ENCODE measurements at places on chromosomes 1 and 21.

GRCh38 chr1:240046000-240046399 lies 45.7 kb upstream of the FMN2 start:
- DNase-seq = no peak

- no peak for DNase-seq
Observed at GRCh38 chr1:112998592-112999235, 42.7 kb upstream of the SLC16A1 start.

DNA sequence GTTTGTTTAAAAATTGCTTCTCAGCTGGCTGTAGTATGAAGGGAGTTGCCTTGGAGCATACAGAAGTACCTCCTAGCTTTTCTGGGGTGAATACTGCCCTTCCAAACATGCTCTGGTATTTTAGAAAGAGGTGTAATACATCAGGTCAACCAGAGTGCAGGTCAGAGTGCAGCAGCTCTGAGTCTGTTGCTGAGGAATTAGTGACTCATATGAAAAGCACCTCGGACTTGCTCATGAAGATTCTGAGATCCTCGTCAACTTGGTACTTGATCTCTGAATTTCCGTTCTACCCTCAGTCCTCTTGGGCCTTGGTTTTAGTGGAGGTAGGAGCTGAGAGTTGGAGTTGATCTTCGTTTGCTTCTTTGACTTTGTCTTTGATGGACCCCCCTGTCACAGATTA lies 67.3 kb downstream of the NOS1AP start:
- no peak for DNase-seq

DNA sequence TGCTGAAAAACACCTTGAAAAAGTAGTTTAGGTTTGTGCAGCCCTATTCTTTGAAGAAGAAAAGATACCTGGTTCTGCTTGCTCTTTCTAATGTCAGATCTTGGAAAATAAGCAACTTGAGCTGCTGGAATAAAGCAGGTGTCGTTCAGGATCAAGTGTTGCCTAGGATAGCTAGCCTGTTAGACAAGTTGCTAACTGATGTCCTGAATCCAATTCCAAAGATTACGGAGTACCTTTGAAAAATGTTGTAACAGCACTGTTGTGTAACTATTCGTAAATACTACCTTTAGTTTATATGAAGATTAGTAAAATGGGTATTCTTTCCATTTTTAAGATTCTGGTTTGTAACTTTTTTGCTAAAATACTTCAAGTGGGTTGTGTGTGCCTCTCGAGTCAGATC lies 151.5 kb downstream of the CLEC20A start:
- DNase-seq = no peak

- DNase-seq = no peak
Observed at GRCh38 chr1:154398141-154398540, 7.0 kb upstream of the IL6R start.

GRCh38 chr21:15564907-15565306 lies 164.9 kb upstream of the USP25 start:
- DNase-seq = no peak

DNA sequence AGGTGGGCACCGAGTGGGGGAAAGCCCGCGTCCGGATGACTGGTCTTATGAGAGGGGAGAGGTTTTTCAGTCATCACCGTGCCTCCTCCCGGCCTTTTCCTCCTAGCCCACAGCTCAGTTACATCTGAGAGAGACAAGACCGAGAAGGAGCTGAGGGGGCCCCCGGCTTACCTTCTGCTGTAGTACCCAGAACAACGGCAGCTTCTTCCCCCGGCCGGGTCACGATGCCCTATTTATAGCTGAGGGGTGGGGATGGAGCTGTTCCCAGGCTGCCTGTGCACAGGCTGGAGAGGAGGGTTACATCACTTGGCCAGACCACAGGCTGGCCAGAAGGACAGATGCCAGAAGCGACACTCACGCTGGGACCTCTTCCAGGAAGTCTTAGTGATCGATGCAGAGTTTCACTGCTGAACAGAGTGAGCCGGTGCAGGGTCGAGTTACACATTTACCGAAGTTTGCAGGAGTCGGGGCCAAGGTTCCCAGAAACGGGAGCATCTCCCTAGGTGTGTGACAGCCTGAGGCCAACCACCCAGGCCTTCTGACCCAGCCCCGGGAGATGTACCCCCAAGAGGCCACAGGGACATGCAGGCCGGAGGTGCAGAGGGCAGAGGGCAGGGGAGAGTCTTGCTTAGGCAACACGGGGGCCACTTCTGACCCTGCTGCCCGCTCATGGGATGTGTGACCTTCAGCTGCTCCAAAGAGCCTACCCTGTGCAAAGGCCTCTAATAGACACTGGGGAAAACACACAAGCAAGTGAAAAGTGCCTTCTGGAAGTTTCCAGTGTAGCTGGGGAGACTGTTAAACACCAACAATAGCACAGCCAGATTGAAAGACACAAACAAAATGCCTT lies at the start of gene AGT:
AGT (minus strand) TSS at position 208 of the 850 bp plus-strand sequence. CDS start 3,299 bp downstream, outside the sequence.
- no peak for DNase-seq

- DNase-seq = no peak
Observed at GRCh38 chr1:39081271-39082009, 55.3 kb downstream of the NDUFS5 start.

GRCh38 chr1:108591466-108591865 lies 31.6 kb downstream of the EEIG2 start:
- peak; percentile 30 for DNase-seq

GRCh38 chr1:219805191-219805590 lies 123.2 kb downstream of the SLC30A10 start:
- DNase-seq = no peak

DNA sequence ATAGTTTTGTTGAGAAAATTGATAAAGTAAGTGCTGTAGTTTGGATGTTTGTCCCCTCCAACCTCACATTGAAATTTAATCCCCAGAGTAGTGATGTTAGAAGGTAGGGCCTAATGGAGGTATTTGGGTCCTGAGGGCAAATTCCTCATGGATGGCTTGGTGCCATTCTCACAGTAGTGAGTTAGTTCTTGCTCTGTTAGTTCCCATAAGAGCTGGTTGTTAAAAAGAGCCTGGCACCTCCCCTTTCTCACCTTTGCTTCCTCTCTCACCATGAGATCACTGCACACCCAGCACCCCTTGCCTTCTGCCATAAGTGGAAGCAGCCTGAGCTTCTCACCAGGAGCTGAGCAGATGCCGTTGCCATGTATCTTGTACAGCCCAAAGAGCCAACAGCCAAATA lies 354.8 kb upstream of the NFIA start:
- no peak for DNase-seq

DNA sequence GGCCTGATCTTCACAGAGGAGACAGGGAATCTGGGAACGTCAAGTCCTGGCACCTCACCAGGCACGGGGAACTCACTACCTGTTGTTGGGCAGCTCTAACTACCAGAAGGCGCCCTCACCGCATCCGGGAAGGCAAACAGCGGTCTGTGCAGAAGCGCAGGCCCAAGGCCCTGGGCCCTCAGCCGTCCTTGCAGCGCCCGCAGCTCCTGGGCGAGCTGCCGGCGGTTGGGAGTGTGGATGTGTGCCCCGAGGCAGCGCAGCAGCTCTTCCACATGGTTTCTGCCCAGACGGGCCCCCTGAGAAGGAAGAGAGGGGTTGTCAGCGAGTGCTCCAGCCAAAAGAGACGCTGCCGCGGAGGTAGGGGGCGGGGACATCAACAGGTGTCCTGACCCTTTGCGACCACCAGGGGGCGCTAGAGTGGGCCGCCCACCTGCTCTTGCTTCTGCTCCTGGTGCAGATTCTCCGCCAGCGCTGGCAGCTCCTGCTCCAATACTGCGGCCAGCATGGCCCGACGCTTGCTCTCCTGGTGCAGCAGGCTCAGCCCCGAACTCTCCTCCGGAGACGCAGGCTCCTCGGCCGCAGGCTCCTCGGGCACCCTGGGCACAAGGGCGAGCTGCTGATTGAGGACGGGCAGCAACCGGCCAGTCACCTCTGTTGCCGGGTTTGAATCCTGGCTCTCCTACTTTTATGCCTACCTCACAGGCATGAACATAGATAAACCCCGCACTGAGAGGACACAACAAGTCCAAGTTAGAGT lies 9.3 kb downstream of the MAP3K6 start:
- peak; percentile 90 for DNase-seq

DNA sequence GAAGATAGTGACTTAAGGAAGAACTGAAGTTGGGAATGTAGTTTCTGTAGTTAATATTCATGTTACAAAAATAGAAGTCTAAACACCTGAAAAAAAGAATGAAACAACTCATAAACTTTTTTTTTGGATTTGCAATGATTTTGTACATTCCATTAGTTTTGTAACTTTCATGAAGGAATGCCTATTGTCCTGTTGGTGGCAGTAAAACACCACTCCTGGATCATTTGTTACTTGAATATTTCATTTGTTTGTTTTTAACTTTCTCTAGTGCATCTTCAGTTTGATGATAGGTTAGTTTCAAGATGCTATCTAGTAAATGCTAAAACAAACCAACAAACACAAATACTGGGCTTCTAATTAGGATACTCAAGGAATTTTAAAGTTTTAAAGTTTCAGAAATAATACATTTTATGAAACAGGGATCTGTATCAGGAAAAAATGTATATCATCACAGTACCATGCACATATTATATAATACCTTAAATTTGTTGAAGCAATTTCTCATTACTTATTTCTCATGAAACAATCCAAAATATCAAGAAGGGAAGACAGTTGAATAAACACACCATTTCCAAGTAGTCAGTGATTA lies 229.7 kb upstream of the CACYBP start:
- no peak for DNase-seq

DNA sequence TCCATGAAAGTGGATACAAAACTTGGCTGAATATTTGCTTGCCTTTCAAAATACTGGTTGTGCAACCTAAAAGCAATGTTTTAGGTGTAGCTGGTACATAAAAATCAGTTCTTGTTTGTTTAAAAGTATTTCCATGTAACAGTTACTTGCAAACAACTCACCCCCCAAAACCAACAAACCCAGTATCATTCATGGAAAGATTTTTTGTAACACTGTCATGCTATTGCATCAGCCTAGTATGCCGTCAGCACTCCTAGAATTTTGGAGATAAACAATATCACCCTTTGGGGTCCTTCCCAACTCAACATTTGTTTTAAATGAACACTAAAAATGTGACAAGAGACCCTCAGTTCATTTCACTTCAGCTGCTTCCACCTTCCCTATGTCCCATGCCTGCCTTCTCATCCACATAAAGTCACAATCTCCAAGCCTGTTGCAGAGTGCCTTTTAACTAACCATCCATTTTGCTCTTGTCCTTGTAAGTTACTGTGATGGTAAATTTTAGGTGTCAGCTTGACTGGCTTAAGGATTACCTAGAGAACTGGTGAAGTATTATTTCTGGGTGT lies 425.3 kb downstream of the DUSP10 start:
- no peak for DNase-seq

DNA sequence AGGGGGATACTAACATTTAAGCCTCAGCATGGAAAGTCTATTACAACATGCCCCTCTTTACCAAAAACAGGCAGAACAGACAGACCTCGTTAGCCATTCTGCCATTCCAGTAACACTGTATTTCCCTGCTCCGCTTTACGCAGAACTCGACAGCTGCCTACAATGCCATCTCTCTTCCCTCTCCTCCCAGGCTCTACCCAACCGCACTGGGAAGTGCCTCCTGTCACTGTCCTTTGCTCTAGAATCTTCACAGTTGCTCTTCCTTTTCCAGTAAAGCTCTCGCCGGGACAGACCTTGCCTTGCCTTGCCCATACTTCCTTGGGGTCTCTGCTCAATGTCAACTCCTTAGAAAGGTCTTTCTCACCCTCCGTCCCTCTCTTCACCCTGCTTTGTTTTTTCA lies 22.8 kb downstream of the COA6 start:
- no peak for DNase-seq

- peak; percentile 33 for DNase-seq
Observed at GRCh38 chr1:35505911-35506798, 51.0 kb downstream of the KIAA0319L start.

All from upper lobe of left lung (tissue), 6 donors.